Bronchus fibroblast of lung (primary cell): ENCODE measurements at places on chromosomes 3 and 15. TPM values are rescaled to one million over a fixed set of nuclear protein-coding genes. Genes with fewer than 3 reads are reported as not detected.

FANCD2OS gene
- not detected in 2 replicates for total RNA-seq

ZNF502 gene
- total RNA-seq: 1.6 and 1.7 TPM in 2 replicates

ZNF710 gene
- 9.8 and 10.1 TPM in 2 replicates for total RNA-seq

BTLA gene
- total RNA-seq: not detected in 2 replicates

CEP19 gene
- total RNA-seq: 0.89 and 1.0 TPM in 2 replicates

PRSS50 gene
- not detected in 2 replicates for total RNA-seq

ITIH4 gene
- total RNA-seq: 0.45 and 0.67 TPM in 2 replicates

RAD51 gene
- 12.9 and 14.1 TPM in 2 replicates for total RNA-seq

NCEH1 gene
- total RNA-seq: 7.7 and 8.3 TPM in 2 replicates

TRPC1 gene
- total RNA-seq: 5.2 and 8.2 TPM in 2 replicates

ARHGEF3 gene
- 1.7 and 2.1 TPM in 2 replicates for total RNA-seq

RETNLB gene
- not detected in 2 replicates for total RNA-seq

DYNLT2B gene
- total RNA-seq: 19.5 and 20.3 TPM in 2 replicates

PYDC2 gene
- not detected in 2 replicates for total RNA-seq

FBXO40 gene
- total RNA-seq: not detected in 2 replicates

MFN1 gene
- total RNA-seq: 22.4 and 27.7 TPM in 2 replicates

CYP19A1 gene
- total RNA-seq: 0.30 TPM in 1 of 2 replicates, not detected in the other

SLC12A6 gene
- 5.7 and 6.4 TPM in 2 replicates for total RNA-seq

OR4M2 gene
- total RNA-seq: not detected in 2 replicates

DCUN1D1 gene
- 12.2 and 13.4 TPM in 2 replicates for total RNA-seq

SAMMSON gene
- total RNA-seq: not detected in 2 replicates

TRIM42 gene
- total RNA-seq: not detected in 2 replicates

PATL2 gene
- total RNA-seq: 0.59 TPM in 1 of 2 replicates, not detected in the other

ACSBG1 gene
- total RNA-seq: not detected in 2 replicates

CSPG4 gene
- total RNA-seq: 72.4 and 79.4 TPM in 2 replicates

ATP8B4 gene
- 0.30 and 0.34 TPM in 2 replicates for total RNA-seq

KLHL24 gene
- 16.1 and 20.1 TPM in 2 replicates for total RNA-seq

ZMYND10 gene
- total RNA-seq: 0.34 and 1.3 TPM in 2 replicates

SPSB4 gene
- not detected in 2 replicates for total RNA-seq

KBTBD8 gene
- 0.74 and 2.2 TPM in 2 replicates for total RNA-seq

ILDR1 gene
- total RNA-seq: not detected in 2 replicates

MAGI1 gene
- 6.4 and 7.3 TPM in 2 replicates for total RNA-seq

CHST13 gene
- total RNA-seq: not detected in 2 replicates

FBXW12 gene
- total RNA-seq: not detected in 2 replicates

RBP2 gene
- not detected in 2 replicates for total RNA-seq

SNAP23 gene
- total RNA-seq: 43.9 and 46.2 TPM in 2 replicates

APOD gene
- total RNA-seq: 0.74 and 1.0 TPM in 2 replicates

SH2D7 gene
- total RNA-seq: not detected in 2 replicates

DUOXA1 gene
- 0.50 TPM in 1 of 2 replicates, not detected in the other for total RNA-seq

KLHL40 gene
- not detected in 2 replicates for total RNA-seq

CHD2 gene
- total RNA-seq: 21.0 and 26.4 TPM in 2 replicates

SOX2 gene
- total RNA-seq: not detected in 2 replicates

PLA2G4E gene
- total RNA-seq: not detected in 2 replicates

GAP43 gene
- 0.45 and 0.50 TPM in 2 replicates for total RNA-seq

CFAP20DC gene
- 2.5 TPM in 2 replicates for total RNA-seq
